ENCODE measurements at places on chromosomes 5 and 9. TPM values are rescaled to one million over a fixed set of nuclear protein-coding genes. Genes with fewer than 3 reads are reported as not detected.

Gene EDIL3
- 193 TPM for total RNA-seq

Gene CERCAM
- 147 TPM for total RNA-seq

Gene PCDHGA7
- 4.1 TPM for total RNA-seq

Gene FUT7
- total RNA-seq, result not detected

Gene MED27
- total RNA-seq, result 26.4 TPM

Gene ZCCHC10
- total RNA-seq, result 8.8 TPM

Gene PCSK1
- not detected for total RNA-seq

Measured in mesangial cell (primary cell).